ENCODE measurements at places on chromosomes 1 and 21. TPM values are rescaled to one million over a fixed set of nuclear protein-coding genes. Genes with fewer than 3 reads are reported as not detected.

ITLN2 gene
- total RNA-seq, result 17.5 TPM

FAM72B gene
- total RNA-seq, result 11.1 TPM

LRRC38 gene
- 0.51 TPM for total RNA-seq

C4BPA gene
- total RNA-seq, result not detected

EFNA3 gene
- 3.6 TPM for total RNA-seq

- no peak for DNase-seq
- no peaks in the 10 kb centered on the region for H3K27me3 ChIP-seq
- H3K36me3 ChIP-seq, result no peaks in the 10 kb centered on the region
- no peak overlapping the region for H3K27ac ChIP-seq
- H3K4me1 ChIP-seq, result peaks cover 5% of the 10 kb centered on the region
Measured at GRCh38 chr1:39048745-39049370, 22.7 kb downstream of the NDUFS5 start.

- peaks cover 94% of the 10 kb centered on the region for H3K36me3 ChIP-seq
- H3K4me3 ChIP-seq, result no peak overlapping the region
- no peaks in the 10 kb centered on the region for H3K4me1 ChIP-seq
- no peak for DNase-seq
- H3K27me3 ChIP-seq, result no peaks in the 10 kb centered on the region
- H3K27ac ChIP-seq, result no peak overlapping the region
Measured at GRCh38 chr1:206438554-206438953, 31.7 kb upstream of the IKBKE start.

GRCh38 chr1:1173793-1174415 is at the start of gene TTLL10:
Gene TTLL10 (plus strand): TSS chr1:1173880. CDS start chr1:1179216, 5,336 bp downstream.
- peaks cover 10% of the 10 kb centered on the region for H3K27me3 ChIP-seq
- H3K36me3 ChIP-seq, result no peaks in the 10 kb centered on the region
- no peak within 1 kb of the TSS for H3K27ac ChIP-seq
- no peaks in the 10 kb centered on the region for H3K4me1 ChIP-seq

DNA sequence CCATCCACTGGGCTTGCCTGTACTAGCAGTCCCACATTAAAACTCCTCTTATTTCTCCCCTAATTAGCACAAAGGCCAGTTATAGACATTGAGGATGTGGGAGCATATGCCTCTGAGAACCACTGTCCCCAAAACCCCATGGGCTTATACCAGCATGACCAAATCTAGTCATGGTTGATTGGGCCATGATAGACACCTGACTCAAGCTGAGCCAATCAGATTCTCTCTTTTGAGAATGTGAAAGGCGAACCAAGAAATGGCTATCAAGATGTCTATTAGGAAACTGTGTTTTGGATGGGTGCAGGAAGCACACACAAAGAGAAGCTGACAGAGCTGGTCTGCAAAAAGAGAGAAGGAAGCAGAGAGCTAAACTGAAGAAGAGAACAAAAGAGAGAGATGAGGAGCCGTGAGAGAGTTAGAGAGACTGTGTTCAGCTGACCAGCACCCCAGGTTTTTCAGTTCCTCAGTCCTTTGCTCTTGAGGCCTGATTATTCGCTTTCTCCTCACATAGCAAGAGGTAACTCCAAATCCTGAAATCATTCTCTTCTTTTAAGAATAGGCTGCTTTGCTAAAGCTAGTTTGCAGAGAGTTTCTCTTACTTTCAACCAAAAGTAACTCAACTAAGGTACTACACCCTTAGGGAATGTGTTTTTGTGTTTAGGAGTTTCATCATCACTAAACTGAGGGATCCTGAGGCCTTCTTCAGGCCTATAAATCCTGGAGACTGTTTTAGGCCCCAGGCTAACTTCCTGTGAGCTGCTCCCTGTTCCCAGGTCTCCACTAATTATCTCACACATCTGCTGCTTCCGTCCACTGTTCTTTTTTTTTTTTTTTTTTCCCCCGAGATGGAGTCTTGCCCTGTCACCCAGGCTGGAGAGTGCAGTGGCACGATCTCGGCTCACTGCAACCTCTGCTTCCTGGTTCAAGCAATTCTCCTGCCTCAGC is 7.9 kb upstream of the TIPRL start:
- H3K36me3 ChIP-seq, result no peaks in the 10 kb centered on the region
- no peak overlapping the region for H3K4me3 ChIP-seq
- no peaks in the 10 kb centered on the region for H3K27me3 ChIP-seq
- no peak overlapping the region for H3K27ac ChIP-seq
- DNase-seq, result no peak

DNA sequence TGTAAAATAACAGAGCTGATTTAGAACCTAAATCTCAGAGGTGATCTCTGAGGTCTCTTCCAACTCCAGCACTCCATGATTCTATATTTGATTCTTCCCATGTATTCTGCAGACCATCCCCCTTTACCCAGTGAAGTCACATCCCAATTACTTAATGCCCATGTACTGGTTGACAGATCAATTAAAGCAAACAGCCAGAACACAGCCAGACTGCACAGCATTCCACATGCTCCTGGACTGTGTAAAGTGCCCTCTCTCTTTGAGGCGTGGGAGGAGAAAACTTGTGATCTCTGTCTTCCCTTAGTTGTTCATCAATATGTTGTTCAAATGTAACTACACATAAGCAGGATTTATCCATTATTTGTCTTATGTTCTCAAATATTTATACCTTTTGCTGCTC is 18.1 kb downstream of the NOS1AP start:
- H3K4me3 ChIP-seq, result no peak overlapping the region
- H3K27ac ChIP-seq, result no peak overlapping the region
- no peaks in the 10 kb centered on the region for H3K27me3 ChIP-seq
- H3K36me3 ChIP-seq, result no peaks in the 10 kb centered on the region
- H3K4me1 ChIP-seq, result peaks cover 3% of the 10 kb centered on the region

GRCh38 chr1:188888386-188888785 is 1589.3 kb downstream of the BRINP3 start:
- H3K4me1 ChIP-seq, result no peaks in the 10 kb centered on the region
- no peaks in the 10 kb centered on the region for H3K36me3 ChIP-seq
- DNase-seq, result no peak

GRCh38 chr1:231419738-231420298 is 2.3 kb downstream of the EGLN1 start:
- H3K4me3 ChIP-seq, result peak overlapping the region; percentile 90
- H3K27ac ChIP-seq, result no peak overlapping the region
- peaks cover 16% of the 10 kb centered on the region for H3K27me3 ChIP-seq
- no peak for DNase-seq

DNA sequence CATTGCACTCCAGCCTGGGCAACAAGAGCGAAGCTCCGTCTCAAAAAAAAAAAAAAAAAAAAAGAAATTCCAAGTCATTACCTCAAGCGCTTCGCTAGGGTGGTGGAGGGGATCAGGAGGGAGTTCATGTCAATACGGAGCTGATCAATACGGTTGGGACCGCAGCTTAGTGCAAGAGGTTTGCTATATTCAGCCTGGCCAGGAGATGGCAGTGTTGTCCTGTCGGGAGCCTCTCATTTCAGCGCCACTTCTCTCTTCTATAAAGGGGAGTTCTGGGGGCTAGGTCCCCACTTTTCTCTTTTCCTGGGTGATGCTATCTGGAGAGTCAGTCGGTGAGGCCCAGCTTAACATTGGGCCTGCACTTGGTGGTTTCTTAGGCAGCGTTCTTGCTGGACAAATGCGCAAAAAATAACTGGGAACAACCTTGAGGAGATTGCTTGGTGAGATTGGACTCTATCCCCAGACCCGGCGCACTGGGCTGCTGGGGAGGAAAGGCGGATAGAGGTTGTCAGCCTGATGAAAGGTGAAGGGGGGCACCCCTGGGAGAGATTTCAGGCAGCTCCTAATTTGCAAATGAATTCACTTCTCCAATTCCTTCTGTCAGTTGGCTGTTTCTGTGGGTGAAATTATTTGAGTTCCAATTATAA is 40.4 kb downstream of the KIAA0040 start:
- H3K4me3 ChIP-seq, result no peak overlapping the region
- peaks cover 67% of the 10 kb centered on the region for H3K27me3 ChIP-seq
- peak; percentile 92 for DNase-seq
- no peak overlapping the region for H3K27ac ChIP-seq
- H3K36me3 ChIP-seq, result no peaks in the 10 kb centered on the region

DNA sequence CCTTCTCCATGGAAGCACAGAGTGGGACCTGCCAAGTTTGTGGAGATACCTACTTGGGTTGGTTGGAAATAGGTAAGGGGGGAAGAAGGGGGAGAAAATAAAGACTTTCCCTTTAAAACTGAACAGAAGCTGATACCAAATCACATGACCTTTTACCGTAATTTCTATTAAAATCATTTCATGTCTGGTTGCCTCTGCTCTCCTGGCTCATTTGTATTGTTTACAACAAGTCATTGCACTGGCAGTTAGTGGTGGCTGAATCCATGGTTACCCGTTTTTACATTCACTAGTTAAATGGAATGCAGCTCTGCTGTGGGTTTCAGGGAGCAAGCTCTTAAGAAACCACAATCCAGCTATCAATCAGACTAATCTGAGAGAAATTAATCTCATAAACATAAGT is 353.7 kb upstream of the ESRRG start:
- H3K4me1 ChIP-seq, result peaks cover 6% of the 10 kb centered on the region
- no peak overlapping the region for H3K4me3 ChIP-seq
- no peak for DNase-seq

GRCh38 chr1:204706838-204707509 is 21.4 kb upstream of the LRRN2 start:
- H3K36me3 ChIP-seq, result no peaks in the 10 kb centered on the region
- DNase-seq, result peak; percentile 90
- H3K27me3 ChIP-seq, result peaks cover 5% of the 10 kb centered on the region
- H3K27ac ChIP-seq, result peak overlapping the region; percentile 75
